ENCODE measurements at places on chromosomes 1 and 21.

GRCh38 chr1:17689011-17689410 lies 66.1 kb upstream of the ACTL8 start:
- no peak for DNase-seq

DNA sequence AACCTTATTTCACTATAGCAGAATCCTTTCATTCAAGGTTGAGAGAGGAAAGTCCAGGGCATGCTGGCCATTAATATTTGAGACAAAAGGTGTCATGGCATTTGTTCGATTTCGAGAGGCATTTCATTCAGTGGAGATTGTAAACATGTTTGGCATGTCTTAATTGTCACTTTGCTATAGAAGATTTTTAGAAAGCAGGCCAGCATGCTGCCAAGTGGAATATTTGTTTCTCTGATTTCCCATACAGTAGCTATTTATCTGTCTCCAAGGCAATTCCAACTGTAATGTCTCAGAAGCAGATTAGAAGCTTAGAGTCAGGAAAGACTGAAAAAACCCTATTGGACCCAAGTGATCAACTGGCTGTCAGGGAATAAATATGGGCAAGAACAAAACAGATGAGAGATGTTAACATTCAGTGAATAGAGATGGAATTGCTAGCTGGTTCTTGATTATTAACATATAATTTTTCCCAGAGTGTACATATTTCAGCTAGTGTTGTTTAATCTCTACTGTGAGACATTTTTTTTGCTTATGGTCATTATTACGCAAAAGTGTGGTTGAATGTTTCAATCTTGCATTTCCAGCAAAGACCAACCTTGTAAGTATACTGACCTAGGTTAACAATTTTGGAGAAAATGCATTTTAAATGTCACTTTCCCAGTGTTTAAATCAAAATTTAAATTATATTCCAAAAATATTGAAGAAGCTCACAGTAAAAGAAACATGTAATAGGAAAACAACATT lies 174.6 kb downstream of the KCNK2 start:
- DNase-seq: no peak

DNA sequence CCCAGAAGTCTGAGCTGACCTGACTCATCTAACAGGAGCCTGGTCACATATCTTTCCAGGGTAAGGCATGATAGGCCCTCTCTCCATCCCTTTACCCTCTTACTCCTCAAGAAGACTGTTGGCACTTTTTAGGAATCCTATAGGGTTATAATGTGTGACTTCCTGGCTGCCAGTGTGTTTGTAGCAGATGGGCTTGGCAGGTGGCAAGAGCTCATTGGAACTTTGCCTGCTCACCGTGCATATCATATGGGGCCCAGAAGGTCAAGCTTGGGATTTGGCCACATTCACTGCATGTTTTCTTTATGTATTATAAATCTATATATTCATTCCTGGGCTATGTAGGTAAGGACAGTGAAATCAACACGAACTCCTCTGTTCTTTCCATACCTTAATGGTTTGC lies 5.2 kb downstream of the KAZN start:
- DNase-seq: no peak

- DNase-seq: no peak
Measured at GRCh38 chr1:235999259-235999925, 65.5 kb downstream of the NID1 start.

DNA sequence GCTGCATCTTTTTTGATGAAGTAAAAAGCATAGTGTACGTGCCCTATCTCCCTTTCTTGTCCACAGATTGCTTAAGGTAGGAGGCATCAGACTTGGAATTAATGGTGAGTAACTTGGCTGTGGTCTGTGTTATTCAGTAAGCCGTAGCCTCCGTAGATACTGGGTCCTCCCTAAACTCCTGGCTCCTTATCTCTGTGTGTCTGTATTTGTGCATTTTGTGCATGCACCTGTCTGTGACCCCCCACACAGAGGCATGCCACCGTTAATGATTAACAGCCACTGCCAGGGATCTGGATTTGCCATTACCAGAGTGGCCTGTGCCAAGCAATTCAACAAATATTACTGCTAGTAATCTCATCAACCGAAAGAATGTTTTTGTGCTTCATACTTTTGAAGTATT lies 31.9 kb downstream of the MAP3K21 start:
- DNase-seq: no peak

- DNase-seq: no peak
Measured at GRCh38 chr1:156704166-156704711, 1.1 kb downstream of the CRABP2 start.

DNA sequence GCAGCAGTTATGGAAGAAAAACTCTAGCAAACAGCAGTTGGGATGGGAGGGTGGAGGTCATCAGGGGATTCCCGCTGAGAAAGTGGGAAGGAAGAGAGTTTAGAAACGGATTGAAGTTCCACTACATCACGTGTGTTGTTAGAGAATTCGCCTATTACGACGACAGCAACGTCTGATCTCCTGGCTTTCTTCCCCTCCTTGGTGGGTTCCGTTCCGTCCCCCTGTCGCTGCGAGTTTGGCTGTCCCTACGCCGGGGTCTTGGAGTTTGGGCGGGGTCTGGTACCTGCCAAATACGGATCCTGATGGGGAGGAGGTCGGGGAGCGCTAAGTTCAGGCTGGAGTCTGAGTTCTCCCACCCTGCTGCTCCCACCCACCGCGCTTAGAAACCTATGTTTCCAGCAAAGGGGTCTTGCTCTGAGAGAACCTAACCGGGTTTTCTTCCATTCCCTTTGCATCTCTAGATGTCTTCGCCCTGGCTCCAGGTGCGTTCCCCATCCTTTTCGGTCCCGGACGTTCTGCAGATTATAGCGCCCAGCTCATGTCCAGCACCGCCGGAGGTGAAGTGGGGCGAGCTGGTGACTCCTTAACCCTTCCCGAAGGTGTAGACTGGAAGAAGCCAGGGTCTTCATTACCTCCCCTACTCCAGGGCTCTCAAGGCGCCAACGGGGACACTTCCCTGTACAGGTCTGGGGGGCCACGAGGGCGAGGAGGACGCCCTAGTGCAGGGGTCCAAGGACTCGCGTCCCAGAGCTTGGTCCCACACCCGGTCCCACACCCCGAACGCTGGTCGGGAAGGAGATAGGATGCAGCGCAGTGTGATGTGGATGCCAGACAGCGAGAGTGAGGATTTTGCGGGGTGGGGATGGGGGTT lies 641 bp upstream of the KCNK2 start:
- DNase-seq: no peak
